ENCODE measurements at places on chromosomes 12 and 14.

DNA sequence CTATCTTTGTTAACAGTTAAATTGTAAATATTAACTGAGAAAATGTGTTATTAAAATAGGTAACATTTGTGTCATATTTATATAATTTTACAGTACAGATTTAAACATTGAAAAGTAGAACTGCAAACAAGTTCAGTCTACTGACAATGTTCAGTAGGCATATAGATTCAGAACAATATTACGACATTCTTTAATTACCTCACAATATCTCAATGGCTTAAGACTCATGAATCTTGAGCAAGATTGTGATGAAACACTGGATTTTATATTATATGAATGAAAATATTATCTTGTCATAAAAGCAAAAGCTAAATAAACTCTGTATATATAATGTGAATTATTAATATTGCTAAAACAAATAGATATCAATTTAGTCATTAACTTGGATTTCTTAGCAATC lies 194.9 kb downstream of the ADAMTS20 start:
- DNase-seq: no peak

DNA sequence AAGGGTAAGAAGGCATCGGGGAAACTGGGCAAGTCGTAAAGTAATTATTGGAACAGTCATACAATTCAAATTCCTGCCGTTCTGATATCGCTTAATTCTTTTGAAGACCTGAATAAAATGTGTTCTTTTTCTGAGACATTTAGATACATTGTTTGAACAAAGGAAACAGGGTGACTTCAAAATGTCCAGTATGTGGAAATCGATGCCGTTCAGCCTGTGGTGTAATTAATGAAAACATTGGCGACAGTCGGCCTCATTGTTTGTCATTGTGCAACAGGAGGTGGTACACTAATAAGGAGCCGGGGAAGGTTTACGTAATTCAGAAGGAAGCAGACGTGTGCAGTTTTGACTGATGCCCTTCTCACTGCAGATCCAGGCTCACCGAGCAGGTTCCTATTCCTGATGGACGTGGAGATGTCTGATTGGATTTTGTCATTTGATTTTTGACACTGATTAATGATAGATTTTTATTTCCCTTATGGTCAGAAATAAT lies 92.7 kb downstream of the BORCS5 start:
- no peak for DNase-seq

GRCh38 chr12:91155990-91156389 lies 26.6 kb downstream of the DCN start:
- DNase-seq: peak; percentile 11

DNA sequence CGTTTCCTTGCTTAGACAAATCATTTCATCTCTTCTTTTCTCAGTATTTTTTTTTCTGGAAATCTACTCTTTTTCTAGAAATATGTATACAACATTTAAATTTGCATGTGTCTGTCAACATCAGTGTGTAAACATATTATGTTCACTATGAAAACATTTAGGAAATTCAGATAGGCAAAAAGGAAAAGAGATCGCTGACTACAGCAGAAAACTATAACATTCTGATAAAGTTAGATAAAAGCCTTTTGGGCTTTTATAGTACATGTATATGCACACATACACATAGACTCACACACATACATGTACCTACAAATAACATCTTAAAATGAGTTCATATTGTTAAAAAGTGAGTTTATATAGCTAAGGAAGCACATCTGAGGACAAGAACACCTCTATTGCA lies 142.1 kb downstream of the RAD51B start:
- DNase-seq: no peak

DNA sequence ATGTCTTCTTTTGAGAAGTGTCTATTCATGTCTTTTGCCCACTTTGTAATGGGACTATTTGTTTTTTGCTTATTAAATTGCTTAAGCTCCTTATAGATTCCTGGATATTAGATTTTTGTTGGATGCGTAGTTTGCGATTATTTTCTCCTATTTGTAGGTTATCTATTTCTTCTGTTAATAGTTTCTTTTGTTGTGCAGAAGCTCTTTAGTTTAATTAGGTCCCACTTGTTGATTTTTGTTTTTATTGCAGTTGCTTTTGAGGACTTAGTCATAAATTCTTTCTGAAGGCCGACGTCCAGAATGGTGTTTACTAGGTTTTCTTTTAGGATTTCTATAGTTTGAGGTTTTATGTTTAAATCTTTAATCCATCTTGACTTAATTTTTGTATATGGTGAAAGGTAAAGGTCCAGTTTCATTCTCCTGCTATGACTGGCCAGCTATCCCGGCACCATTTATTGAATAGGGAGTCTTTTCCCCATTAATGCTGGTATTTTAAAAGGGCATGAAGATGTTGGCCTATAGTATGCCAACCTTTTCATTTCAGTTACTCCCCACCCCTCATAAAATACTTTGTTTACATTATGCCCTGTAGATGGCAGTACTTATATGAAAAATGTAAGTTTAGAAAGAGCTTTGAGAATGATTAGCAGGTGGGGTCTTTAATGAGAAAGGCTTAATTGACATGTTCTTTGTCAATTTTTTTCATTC lies 62.9 kb upstream of the PSMA6 start:
- DNase-seq: no peak

DNA sequence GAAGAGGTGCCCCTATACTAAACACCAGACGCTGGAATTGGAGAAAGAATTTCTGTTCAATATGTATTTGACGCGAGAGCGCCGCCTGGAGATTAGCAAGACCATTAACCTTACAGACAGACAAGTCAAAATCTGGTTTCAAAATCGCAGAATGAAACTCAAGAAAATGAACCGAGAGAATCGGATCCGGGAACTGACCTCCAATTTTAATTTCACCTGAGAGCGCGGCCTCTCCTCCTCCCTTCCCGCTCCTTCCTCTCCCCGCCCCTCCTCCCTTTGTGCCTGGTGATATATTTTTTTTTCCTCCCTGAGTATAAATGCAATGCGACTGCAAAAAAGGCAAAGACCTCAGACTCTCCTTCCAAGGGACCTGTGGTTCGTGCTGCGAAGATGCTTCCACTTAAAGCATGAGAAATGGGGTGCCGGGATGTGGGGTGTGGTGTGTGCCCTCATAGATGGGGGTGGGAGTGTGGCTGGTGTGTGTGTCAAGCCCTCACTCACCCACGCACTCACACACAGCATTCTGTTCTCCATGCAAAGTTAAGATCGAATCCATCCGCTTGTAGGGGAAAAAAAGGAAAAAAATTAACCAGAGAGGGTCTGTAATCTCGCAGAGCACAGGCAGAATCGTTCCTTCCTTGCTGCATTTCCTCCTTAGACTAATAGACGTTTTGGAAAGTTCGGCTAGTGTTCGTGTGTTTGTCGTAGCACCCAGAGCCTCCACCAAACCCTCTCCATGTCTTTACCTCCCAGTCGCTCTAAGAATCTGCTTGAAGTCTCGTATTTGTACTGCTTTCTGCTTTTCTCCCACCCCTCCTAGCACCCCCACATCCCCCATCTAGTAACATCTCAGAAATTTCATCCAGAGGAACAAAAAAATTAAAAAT lies 4.5 kb downstream of the HOXC10 start:
- no peak for DNase-seq

DNA sequence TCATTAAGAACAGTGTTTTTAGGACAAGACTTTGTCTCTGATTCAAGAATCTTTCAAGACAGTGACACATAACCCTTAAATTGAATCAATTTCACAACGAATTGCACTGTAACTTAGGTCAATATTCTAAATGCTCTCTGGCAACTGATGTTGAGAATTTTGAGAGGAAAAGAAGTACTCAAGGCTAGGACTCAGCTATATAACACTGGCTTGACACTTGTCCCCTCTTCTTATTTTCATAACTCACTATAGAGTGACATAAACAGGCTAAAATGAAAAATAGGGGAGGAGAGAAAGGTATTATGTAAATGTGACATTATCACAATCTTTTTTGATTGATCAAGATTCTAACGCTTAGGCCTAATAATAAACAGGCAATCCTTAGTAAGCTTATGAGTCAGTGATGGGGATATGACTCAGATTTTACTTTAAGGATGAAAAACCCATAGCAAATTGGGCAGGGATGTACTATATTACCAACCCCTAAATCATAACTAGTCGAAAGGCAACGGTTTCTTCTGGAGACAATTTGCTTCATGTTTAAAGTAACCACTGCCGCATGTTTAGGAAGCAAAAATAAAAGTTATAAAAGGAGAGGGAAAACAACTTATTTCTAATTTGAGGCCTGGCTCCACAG lies 10.9 kb downstream of the BTG1 start:
- no peak for DNase-seq

- no peak for DNase-seq
Measured at GRCh38 chr14:100790502-100791347, 35.2 kb upstream of the MEG3 start.

- DNase-seq: no peak
Measured at GRCh38 chr12:51908876-51909592, 1.7 kb downstream of the ACVRL1 start.

DNA sequence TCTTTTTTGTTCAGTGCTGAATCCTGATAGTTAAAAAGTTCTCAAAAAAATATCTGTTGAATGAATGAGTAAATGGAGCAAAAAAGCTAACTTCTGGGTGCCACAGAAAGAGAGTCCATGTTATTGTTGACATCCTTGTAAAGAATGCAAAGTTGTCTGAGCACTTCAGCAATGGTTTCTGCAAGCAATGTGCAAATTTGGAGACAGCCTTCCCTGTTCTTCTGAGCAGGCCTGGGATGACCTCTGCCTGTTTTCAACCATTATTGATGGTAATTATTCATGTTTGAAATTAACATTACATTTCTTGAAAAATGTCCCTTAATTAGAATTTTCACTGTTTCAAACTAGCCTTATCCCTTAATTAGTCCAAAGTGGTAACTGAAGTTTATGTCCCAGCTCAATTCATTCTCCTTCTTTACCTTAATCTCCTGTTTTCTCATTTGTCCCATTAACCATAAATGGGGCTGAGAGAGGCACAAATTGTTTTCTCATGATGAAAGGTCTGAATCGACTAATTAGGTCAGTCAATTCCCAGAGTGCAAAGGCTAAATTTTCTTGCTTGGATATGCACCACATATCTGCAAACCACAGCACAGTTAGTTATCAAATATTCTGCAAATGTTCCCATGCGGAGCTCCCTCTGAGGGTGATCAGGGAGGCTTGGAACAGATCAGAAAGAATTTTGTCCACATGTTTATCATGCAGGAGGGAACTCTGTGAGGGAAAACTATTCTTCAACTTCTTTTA lies 139.4 kb upstream of the KRR1 start:
- no peak for DNase-seq

DNA sequence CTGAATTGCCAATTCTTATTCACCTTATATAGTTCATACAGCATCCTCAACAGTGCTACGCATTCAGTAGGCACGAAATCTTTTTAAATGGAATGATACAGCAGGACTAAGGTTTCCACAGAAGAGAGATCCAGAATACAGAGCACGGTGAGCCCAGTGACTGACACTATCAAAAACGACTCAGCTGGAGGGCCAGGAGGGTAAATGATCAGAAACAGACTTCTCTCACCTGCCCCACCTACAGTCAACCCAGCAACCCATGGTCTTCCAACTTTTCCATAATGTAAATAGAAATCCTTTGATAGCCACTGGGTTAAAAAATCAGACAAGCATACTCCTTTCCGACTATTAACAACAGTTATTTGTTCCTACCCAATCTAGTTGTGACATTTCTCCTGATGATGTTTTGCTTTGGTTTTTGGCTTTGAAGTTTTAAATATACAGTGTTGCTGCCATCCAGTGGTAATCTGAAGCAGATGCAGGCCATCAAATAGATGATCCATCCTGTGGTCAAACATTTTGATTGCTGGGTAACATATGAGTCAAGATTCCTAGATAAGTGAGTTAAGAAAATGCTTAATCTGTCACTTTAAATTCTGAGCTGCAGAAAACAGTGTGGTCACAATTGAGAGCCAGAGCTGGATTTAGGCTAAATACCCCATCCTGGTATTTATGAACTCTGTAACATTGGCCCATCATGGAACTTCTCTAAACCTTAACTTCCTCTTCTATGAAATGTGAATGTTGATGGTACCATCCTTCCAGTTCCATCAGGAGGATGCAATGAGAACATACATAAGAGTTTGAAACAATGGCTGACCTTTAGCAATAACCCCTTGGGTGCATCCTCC lies 42.0 kb downstream of the GPHB5 start:
- DNase-seq: no peak

DNA sequence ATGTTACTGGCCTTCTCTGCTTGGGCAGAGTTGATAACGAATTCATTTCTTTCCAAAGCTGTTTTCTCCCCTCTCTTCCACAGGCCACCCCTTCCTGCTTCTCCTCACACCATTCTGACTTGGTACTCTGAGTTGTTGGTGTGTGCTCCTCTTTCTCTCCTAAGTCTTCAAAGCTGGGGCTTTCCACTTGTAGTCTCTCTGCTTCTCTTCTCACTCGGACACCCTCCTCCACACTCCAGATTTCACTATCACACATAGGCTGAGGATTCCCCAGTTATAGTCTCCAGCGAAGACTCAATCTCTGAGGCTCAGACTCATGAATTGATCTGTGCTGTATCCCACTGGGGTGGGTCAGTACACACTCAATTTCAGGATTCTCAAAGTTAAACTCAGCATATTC lies 201.0 kb downstream of the SSPN start:
- DNase-seq: no peak

- DNase-seq: no peak
Measured at GRCh38 chr14:61894452-61895077, 132.3 kb downstream of the SNAPC1 start.

DNA sequence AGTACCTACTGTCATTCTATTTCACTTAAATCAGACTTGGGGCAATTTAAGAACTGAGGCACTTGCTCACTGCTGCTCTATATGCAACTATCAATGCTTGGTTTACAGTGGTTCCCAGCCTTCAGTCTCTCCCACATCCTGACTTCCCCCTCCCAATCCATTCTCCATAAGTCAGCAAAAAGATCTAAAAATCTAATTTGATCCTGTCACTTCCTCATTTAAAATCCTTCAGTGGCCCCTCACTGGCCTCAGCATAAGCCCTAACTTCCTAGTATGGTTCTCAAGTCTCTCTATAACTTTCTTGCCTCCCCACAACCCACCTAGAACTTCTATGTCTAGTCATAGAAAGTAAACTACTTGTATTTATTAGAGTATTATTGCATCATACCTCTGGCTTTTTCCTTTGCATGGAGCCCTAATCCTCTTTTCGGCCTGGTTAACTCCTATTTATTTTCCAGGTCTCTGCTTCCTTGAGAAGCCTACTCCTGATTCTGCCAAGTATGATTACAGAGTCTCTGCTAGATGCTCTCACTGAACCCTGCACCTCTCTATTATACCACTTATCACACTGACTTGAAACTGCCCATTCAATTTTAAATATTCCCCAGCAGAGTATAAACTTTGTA lies 130.6 kb downstream of the RALGAPA1 start:
- no peak for DNase-seq

- no peak for DNase-seq
Measured at GRCh38 chr12:18145924-18146323, 55.9 kb upstream of the RERGL start.

DNA sequence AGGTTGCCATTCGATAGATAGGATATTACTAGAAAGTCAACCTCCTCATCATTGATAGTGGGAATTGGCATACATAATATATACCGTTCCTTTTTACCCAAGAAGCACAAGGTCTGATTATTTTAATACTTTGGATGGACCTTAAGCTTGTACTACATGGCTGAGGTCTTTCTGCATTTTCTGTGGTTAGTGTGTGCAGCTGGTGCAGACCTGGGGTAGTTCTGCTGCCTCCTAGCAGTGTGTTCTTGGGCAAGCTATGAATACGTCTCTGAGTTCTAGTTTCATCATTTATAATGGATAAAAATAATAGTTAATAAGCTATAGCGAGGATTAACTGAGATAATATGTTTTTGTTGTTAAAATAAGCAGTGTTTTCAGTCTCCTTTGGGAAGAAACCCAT lies 2.2 kb downstream of the ZDHHC17 start:
- no peak for DNase-seq
